ENCODE measurements at places on chromosomes 6 and 20. TPM values are rescaled to one million over a fixed set of nuclear protein-coding genes. Genes with fewer than 3 reads are reported as not detected.

GRCh38 chr20:20668639-20669038 is 43.8 kb downstream of the RALGAPA2 start:
- no peak overlapping the region for H3K27ac ChIP-seq
- H3K4me1 ChIP-seq: no peaks in the 10 kb centered on the region
- no peaks in the 10 kb centered on the region for H3K36me3 ChIP-seq
- H3K4me3 ChIP-seq: no peak overlapping the region
- DNase-seq: no peak
- H3K27me3 ChIP-seq: no peaks in the 10 kb centered on the region

DNA sequence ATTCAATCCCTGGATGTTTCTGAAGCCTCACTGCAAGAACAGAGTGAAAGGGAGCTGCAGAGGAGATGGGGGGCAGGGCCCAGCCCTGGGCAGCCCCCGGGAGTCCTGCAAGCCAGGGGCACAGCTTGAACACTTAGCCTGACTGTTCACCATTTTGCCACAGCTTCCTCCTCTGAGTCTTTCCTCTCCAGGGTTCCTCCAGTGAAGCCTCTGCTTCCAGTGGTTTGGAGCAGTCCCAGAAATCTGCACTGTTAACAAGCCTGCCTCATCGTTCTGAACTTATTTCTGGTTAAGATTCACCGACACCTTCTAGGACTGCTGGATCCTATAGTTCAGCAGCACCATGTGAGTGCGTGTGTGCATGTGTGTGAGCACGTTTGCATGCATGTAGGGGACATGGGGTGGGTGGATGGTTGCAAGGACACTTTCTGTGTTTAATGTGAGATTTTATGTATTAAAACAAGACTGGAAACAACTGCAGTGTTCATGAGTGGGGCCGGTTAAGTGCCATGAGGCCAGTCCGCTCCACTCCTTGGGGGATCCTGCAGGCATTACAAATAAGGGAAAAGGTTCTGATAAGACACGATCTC is 24.6 kb downstream of the CEBPB start:
- peaks cover 12% of the 10 kb centered on the region for H3K4me1 ChIP-seq
- no peak for DNase-seq
- no peaks in the 10 kb centered on the region for H3K27me3 ChIP-seq
- no peak overlapping the region for H3K27ac ChIP-seq
- H3K4me3 ChIP-seq: no peak overlapping the region

DNA sequence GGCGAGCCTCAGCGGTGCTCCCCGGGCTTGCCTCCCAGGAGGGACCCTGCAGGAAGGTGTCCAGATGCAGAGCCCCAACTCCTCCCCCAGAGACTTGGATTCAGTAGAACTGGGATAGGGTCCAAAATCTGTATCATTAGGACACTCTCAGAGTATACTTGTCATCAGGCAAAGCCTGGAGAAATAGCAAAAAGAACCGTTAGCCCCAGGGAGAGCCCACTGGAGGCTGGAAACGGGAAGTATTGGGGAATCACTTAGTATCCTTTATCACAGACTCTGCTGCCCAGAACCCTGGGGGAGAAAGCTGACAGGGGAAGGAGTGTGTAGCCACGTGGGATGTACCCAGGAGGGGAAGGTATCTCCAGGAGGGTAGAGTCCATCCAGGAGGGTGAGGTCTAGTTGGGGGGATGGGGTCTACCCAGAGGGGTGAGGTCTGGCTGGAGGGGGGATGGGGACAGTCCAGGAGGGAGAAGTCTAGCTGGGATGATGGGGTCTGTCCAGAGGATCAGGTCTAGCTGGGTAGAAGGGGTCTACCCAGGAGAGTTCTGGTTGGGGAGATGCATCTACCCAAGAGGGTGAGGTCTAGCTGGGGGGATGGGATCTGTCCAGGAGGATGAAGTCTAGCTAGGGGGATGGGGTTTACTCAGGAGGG is 107.2 kb downstream of the LY86 start:
- H3K4me1 ChIP-seq: no peaks in the 10 kb centered on the region
- no peak overlapping the region for H3K27ac ChIP-seq
- peaks cover 29% of the 10 kb centered on the region for H3K27me3 ChIP-seq
- no peak for DNase-seq
- H3K36me3 ChIP-seq: no peaks in the 10 kb centered on the region

ZNF334 gene
- total RNA-seq: 31.8 TPM

DNA sequence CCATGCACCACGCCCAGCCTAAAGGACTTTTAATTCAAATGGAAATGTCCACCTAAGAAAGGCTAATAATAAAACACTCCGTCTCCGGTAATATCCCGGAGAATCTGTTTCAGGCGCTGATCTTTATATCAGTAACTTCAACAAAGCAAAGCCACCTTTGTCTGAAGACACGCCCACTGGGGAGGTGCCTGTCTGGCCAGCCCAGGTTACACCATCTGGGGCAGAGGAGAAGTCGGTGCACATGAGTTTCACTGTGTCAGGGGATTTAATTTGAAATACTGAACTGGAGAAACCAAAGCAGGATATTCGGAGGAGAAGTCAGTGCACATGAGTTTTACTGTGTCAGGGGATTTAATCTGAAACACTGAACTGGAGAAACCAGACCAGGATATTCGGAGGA is 9.4 kb downstream of the SERPINB6 start:
- DNase-seq: peak; percentile 77
- H3K27me3 ChIP-seq: no peaks in the 10 kb centered on the region
- no peak overlapping the region for H3K27ac ChIP-seq
- no peak overlapping the region for H3K4me3 ChIP-seq
- H3K36me3 ChIP-seq: peaks cover 8% of the 10 kb centered on the region
- peaks cover 11% of the 10 kb centered on the region for H3K4me1 ChIP-seq
